ENCODE measurements at places on chromosomes 3 and 15. TPM values are rescaled to one million over a fixed set of nuclear protein-coding genes. Genes with fewer than 3 reads are reported as not detected.

DNA sequence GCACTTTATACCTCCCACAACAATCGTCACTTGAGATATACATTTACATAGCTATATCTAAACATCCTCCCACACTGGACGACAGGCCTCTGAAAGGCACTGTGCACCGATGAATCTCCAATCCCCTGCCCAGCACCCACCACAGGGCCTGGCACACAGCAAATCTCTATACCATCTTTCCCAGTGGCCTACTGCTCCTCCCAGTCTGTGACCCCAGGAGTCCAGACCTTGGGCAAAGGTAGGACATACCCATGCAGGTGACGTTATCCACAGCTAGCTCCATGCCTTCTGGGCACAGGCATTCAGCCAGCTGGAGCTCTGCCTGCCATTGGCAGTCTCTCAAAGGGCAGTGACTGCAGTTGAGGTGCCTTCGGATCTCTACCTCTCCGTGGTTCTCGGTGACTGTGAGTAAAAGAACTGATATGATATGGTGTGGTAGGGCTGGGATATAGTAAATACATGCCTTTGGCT lies 5.8 kb downstream of the LTK start:
- H3K27me3 ChIP-seq: peaks cover 29% of the 10 kb centered on the region
- H3K4me3 ChIP-seq: no peak overlapping the region
- DNase-seq: no peak

DNA sequence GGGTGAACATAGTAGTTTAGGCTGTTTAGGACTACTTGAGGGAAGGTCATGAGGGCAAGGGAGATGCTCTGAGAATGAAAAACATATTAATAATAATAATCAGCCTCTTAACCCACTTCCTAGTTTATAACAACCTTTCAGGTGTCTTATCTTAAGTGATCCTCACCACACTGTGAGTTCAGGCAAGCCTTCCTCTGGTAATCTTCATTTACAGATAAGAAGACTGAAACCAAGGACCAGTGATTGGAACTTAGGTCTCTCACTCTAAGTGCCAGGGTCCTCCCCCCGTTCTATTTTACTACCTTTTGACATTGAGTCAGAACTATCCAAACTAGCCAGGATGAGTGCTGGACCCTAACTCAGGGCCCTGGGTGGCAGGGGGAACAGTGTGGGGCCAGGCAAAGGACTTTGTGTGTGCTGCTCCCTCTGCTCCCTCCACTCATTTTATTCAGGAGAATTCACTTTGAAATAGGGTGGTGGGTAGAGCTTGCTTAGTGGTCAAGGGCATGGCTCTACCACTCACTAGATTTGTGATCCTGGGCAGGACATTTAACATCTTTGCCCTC lies 5.7 kb downstream of the NUTM1 start:
- H3K36me3 ChIP-seq: no peaks in the 10 kb centered on the region
- no peaks in the 10 kb centered on the region for H3K27me3 ChIP-seq
- no peaks in the 10 kb centered on the region for H3K4me1 ChIP-seq
- DNase-seq: no peak

DNA sequence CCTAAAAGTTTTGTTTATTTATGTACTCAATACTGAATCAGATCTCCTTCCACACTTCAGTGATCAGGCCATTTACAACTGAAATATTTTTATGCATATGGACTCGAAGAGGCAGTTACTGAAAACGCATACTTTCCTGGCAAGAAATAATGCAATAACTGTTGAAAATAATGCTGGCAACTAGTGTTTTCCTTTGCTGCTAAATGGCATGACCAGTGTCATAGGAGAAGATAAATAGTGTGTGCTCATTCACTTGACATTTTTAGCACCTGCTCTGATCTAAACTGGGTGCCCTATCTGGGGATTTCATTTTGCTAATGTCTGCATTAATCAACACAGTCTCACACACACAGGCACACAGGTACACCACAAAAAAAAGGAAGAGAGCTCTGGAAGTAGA lies 695.2 kb downstream of the TUSC7 start:
- H3K4me3 ChIP-seq: no peak overlapping the region
- H3K4me1 ChIP-seq: no peaks in the 10 kb centered on the region
- no peaks in the 10 kb centered on the region for H3K27me3 ChIP-seq
- no peaks in the 10 kb centered on the region for H3K36me3 ChIP-seq
- no peak overlapping the region for H3K27ac ChIP-seq

Gene CCR9
- total RNA-seq: 2.0 TPM

Gene COLQ
- total RNA-seq: 2.9 TPM

Gene CCDC13
- total RNA-seq: 0.73 TPM

Gene SLC35G2
- not detected for total RNA-seq

Gene SLC12A1
- total RNA-seq: not detected

DNA sequence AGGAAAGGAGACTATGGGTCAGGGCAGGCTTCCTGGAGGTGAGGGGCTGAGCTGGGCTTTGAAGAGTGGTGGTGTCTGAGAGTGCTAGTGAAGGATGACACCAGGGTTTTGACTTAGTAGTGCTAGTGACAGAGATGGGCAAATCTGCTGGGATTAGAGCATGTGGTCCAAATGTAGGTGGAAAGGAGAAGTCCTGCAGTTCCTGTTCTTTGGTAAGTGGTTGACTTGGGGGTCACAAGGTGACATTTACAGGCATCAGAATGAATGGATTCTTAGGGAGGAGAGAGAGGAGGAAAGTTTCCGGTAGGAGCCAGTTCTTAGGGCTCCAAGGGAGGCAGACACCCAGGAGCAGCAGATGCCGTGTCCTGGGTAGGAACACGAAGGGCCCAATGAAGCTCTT lies 796 bp upstream of the DOCK3 start:
- DNase-seq: no peak
- no peaks in the 10 kb centered on the region for H3K36me3 ChIP-seq
- H3K4me1 ChIP-seq: peaks cover 10% of the 10 kb centered on the region
- peak overlapping the region; percentile 71 for H3K4me3 ChIP-seq

- H3K4me3 ChIP-seq: no peak overlapping the region
- H3K4me1 ChIP-seq: no peaks in the 10 kb centered on the region
- no peak overlapping the region for H3K27ac ChIP-seq
- no peaks in the 10 kb centered on the region for H3K27me3 ChIP-seq
Measured at GRCh38 chr3:188782613-188783124, 389.1 kb upstream of the TPRG1 start.
